ENCODE measurements at places on chromosomes 12 and 14.

GRCh38 chr12:68976395-68976841 lies 43.4 kb upstream of the CPM start:
- DNase-seq, result no peak

DNA sequence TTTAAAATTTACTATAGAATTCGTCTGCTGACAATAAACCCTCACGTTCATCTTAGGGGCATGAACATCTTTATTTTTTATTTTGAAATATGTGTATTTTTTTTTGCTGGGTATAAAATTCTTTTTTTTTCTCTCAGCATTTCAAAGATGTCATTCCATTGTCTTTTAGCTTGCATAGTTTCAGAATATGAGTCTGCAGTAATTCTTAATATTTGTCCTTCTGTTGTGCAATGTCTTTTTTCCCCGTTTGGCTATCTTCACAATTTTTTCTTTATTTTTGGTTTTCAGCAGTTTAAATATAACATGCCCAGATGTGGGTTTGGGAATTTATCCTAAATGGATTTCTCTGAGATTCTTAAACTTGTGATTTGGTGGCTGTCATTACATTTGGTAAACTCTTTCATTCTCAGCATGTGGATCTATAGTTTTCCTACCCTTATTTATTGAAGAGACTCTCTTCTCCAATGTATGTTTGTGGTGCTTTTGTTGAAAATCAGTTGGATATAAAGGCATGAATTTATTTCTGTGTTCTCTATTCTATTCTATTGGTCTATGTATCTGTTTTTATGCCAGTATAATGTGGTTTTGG lies 37.8 kb upstream of the PLBD1 start:
- DNase-seq, result no peak

- DNase-seq, result no peak
Measured at GRCh38 chr14:91349481-91350074, 68.0 kb downstream of the CCDC88C start.

DNA sequence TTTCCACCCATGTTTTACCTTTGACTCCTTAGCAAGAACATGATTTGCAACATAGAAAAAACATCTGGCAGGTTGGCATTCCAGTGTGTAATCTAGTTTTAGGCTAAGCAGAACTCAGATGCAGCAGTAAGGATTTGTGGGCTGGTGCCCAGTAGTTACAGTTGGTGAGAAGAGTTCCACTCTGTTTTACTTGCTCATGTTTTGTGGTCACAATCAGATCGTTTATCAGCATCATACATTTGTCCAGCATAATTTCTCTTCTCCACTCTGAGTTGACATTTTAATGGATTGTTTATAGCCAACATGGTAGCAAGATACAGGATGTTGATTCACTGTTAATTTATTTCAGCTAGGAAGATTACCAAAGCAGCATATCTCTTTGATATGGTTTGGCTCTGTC lies 120.0 kb downstream of the PDE6H start:
- no peak for DNase-seq

DNA sequence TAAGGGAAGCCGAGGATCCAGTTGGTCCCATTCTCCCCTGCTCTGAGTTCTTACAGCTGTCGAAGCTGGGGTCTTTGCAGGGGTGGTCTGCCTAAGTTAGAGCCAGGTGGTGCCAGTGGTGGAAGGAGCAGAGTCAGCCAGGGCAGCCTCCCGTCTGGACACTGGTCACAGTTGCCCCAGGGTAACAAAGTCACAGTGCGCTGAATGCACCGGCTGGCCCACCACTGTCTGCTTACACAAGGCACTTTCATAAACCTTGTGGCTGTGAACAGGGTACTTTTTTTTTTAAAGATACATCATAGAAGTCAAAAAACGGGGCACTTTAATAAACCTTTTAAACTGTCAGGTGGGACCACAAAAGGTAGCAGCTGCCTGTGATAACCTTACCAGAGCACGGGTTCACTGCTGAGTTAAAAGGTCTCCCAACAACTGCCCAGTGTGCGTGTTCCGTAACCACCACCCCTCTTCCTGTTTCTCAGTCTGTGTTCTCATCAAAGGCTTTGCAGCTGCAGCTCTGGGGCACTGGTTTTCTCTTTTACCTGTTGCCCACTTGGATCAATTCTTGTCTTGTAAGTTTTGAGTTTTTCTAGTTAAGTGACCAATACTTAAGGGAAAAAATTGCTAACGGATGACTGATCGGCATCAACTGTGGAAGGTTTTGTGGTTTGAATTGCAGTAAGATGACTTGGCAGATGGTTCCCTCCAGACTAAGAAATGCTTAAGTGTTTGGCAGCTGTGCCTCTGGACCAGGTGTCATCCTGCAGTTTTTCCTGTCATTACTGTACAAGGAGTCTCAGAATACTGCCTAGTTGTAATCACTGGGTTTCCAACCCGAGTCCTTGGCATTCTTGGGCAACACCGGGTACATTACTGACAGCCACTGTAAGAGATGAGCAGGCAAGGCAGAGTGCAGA lies 55.9 kb downstream of the DYNC1H1 start:
- DNase-seq, result no peak

DNA sequence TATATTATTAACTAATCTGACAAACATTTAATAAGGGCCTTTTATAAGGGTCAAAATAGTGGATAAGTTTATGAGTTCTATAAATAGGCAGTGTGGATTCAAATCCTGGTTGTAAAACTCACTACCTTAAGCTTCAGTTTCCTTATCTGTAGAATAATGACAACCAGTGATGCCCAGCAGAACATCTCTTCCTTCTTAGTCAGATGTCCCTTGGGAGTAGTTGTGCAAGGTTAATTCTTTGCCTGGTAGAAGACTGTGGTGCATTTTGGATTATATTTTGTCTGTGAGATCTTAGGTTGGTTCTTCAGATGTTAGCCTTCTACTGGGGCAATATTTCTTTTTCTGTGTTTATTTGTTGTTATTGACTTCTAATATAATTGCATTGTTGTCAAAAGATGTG lies 59.5 kb downstream of the ARID2 start:
- no peak for DNase-seq

DNA sequence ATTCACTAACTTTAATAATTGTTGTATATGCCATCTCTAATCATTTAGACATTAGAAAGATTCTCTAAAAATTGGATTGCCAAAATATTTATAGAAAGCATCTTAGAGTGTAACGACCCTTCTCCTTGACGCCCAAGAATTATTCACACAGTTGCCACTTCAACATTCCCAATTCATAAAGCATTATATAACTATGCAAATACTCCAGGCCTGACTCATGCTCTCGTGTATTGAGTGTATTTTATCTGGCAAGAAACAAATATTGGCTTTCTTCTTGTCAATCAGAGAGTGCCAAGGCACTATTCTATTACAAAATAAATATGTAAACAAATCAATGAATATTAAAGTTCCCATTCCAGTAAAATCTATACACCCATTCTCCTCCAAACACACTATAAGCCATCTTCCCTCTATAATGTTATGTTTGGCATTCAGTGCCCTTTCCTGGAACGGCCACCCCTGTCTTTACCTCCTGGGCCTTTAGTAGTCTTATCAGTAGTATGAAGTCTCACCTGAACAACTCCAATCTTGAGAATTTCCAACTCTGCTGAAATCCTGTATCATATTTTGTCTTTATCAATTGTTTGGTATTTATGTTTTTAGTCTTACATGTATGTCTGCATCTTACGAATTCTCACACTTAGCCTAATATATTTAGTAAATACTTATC lies 182.6 kb downstream of the PIK3C2G start:
- no peak for DNase-seq

- DNase-seq, result no peak
Measured at GRCh38 chr12:111748151-111748672, 18.5 kb upstream of the ALDH2 start.

DNA sequence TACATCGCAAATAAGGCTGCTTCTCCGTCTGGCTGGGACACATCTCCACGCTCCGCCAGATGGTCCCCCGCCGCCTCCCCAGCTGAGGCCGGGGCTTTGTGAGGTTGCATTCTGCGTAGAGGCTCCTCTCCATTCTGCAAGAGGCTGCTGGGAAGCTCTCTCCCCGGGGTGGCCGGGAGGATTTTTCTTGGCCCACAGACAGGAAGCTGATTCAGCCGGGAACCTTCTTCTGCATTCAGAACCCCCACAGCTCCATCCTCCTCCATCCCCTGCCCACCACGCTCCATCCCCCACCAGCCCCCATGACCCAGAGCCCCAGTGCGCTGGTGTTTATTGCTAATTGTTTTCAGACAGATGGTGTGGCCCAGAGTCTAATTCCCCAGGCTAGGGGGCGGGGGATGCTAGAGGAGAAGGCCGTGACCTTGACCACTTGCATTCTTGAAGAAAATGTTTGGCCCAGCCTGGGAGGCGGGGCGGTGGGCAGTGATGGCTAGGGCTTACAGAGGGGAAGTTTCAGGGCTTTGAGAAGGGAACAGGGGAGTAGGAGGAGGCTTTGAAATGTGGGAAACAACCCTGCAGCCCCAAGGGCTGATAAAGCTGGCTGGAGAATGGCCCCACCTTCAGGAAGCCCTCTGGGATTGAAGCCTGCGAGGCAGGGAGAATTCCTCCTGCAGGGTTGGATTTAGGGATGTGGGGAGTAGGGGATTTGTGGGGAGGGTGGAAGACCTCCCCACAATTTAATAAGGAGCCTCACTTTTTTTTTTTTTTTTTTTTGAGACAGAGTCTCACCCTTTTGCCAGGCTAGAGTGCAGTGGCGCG lies 88.5 kb upstream of the NCOR2 start:
- DNase-seq, result peak; percentile 91
